Small intestine (tissue), 16 donors: ENCODE measurements at places on chromosomes 4 and X. TPM values are rescaled to one million over a fixed set of nuclear protein-coding genes. Genes with fewer than 3 reads are reported as not detected.

- DNase-seq = no peak
These were observed 19.5 kb downstream of the PRKG2 start for GRCh38 chr4:81195475-81195874.

Gene TAF7L
- polyA plus RNA-seq = 0.12 TPM

DNA sequence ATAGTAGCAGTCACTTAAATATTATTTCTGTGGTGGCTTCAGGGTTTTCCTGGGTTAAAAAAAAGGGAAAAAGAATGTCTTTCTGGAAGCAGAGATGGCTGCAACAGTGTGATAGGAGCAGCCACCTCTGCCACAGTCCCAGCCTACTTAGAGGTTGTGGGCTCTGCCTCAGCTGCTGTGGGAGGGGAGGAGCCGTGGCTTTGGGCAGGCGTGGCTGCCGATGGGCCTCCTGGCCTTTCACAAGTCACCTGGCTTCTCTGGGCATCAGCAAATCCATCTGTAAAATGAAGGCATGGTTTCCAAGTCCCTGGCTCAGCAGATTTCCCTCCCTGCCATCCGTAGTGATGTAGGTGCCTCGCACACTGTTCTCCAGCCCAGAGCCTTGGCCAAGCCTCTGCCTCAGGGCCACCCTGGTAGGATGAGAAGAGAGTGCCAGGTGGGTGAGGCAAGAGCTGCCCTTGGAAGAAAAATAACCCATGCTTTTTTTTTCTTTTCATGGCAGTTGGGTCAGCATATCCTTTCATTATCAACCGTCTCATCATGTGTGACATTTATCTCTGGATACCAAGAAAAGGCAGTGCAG is 66.1 kb downstream of the PTTG2 start:
- DNase-seq = peak; percentile 61

DNA sequence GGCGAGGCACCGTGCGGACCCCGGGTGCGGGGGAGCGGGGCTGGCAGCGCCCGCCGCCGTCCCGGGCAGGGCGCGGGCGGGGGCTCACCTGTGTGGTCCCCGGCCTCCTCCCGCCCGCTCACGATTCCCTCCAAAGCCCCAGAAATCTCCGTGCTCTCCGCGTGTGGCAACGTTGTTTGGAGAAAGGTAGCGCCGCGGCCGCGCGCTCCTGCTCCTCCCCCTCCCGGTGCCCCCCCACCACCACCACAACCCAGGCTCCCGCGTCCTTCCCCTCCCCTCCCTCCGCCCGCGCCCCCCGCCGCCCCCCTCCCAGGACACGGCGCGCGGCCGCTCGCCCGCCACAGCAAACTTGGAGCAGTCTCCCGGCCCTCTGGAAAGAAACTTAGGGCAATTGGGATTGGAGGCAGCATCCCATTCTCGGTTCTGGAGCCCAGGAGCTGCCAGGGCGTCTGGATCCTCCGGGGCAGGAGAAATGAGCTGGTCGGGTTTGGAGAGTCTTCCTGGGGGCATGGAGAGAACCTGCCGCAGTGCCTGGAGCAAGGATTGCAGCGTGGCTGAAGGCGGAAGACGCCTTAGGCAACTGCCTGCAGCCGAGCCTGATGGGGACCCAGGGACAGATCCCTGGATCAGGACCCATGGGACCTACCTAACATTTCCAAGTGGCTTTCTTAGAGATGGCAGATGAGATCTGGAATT is 855 bp downstream of the KLF3 start:
- DNase-seq = peak; percentile 84

Gene AADAT
- polyA plus RNA-seq = 20.9 TPM

GRCh38 chr4:53547983-53548382 is 43.3 kb downstream of the LNX1 start:
- no peak for DNase-seq

DNA sequence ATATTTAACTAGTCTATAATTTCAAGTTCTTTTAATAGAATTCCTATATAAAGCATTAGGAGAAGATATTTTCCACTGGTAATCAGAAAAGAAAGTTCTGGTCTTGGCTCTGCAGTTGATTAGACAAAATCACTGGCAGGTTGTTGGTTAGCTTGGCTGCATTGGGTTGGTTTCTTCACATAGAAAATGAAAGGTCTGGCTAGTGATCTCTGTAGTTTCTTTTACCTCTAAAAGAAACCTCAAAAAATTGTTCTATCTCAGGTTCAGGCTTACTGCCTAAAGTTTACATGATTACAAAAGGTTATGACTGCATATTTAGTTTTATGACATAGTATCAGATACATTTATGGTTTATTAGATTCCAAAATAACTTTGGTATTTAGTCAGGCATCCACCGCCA is 95.8 kb upstream of the NAP1L5 start:
- DNase-seq = no peak
